Type B pancreatic cell (in vitro differentiated cells): ENCODE measurements at places on chromosomes 6 and 20. TPM values are rescaled to one million over a fixed set of nuclear protein-coding genes. Genes with fewer than 3 reads are reported as not detected.

The GLP1R gene
- total RNA-seq: 1.6 and 4.3 TPM in 2 replicates

The SMLR1 gene
- 0.53 and 1.3 TPM in 2 replicates for total RNA-seq

The PLCB4 gene
- 8.7 and 21.2 TPM in 2 replicates for total RNA-seq

The ERVFRD-1 gene
- total RNA-seq: not detected in 2 replicates

The C6orf141 gene
- total RNA-seq: 9.5 and 19.2 TPM in 2 replicates

The OR2J3 gene
- total RNA-seq: not detected in 2 replicates

The CLVS2 gene
- 0.62 and 0.75 TPM in 2 replicates for total RNA-seq

The PTCHD4 gene
- 3.4 and 4.6 TPM in 2 replicates for total RNA-seq

The BPIFB2 gene
- total RNA-seq: 0.22 TPM in 1 of 2 replicates, not detected in the other

The C6orf58 gene
- 0.63 TPM in 1 of 2 replicates, not detected in the other for total RNA-seq

The CST2 gene
- total RNA-seq: 2.6 and 8.5 TPM in 2 replicates

The RIPOR2 gene
- total RNA-seq: 2.1 and 4.2 TPM in 2 replicates

The HLA-DRA gene
- 1.4 and 2.1 TPM in 2 replicates for total RNA-seq

The FBXO30 gene
- total RNA-seq: 8.3 and 11.6 TPM in 2 replicates

The RNASET2 gene
- 32.3 and 45.5 TPM in 2 replicates for total RNA-seq

The MRPL14 gene
- 45.5 and 53.7 TPM in 2 replicates for total RNA-seq

The TUBE1 gene
- total RNA-seq: 19.0 and 28.7 TPM in 2 replicates

The SRSF3 gene
- 361 and 455 TPM in 2 replicates for total RNA-seq

The SLC17A2 gene
- 0.21 TPM in 1 of 2 replicates, not detected in the other for total RNA-seq

The MICB gene
- total RNA-seq: 0.14 and 0.86 TPM in 2 replicates

The NMBR gene
- total RNA-seq: 0.22 TPM in 1 of 2 replicates, not detected in the other

The MOG gene
- not detected in 2 replicates for total RNA-seq

The MLN gene
- total RNA-seq: 0.65 and 4.6 TPM in 2 replicates

The IL17F gene
- not detected in 2 replicates for total RNA-seq

The UST gene
- 8.4 and 9.7 TPM in 2 replicates for total RNA-seq

The SCAND1 gene
- total RNA-seq: 71.6 and 76.3 TPM in 2 replicates

The FGD2 gene
- total RNA-seq: 0.10 TPM in 1 of 2 replicates, not detected in the other

The IYD gene
- 0.24 and 0.69 TPM in 2 replicates for total RNA-seq

The BNIP5 gene
- 1.4 and 2.1 TPM in 2 replicates for total RNA-seq

The PRR18 gene
- total RNA-seq: 0.80 and 1.5 TPM in 2 replicates

The SYNGAP1 gene
- 18.4 and 74.1 TPM in 2 replicates for total RNA-seq

The NRSN1 gene
- total RNA-seq: 0.17 TPM in 1 of 2 replicates, not detected in the other
